Suppressor macrophage treated with lipopolysaccharide for 4 hours (primary cell): ENCODE measurements at places on chromosomes 5 and 9.

DNA sequence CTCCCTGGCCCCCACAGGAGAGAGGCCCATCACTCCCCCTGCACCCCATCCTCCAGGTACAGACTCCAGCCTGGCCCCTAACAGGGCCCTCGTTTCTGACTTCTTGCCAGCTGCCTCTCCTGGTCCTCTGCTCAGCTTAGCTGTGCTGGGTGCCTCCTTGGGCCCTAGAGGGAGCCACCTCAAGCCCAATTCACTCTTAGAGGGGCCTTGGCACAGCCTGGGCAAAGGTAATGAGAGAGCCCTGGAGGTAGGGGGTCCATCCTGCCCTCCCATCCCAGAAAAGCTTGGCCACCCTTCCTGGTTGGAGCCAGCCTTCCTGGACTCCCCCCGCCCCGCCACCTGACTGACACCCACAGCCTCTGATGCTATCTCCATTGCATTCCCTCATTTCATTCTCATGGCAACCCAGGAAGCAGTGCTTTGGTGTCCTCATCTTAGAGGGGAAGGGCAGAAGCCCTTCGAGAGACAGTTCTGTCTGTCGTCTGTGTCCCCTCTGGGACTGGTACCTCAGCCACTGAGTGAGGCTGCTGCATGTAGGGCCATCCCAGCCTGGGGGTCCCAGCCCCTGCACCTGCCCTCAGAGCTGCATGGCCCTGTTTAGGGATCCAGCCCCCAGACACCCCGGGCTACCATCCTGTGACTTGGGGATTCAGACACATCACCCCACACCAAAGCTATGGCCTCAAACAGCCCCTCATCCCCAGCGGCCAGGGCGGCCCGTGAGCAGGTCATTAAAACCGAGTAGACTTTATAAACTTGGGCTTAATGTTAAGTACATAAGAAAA, 95.5 kb downstream of the BARX1 start:
- DNase-seq = no peak

DNA sequence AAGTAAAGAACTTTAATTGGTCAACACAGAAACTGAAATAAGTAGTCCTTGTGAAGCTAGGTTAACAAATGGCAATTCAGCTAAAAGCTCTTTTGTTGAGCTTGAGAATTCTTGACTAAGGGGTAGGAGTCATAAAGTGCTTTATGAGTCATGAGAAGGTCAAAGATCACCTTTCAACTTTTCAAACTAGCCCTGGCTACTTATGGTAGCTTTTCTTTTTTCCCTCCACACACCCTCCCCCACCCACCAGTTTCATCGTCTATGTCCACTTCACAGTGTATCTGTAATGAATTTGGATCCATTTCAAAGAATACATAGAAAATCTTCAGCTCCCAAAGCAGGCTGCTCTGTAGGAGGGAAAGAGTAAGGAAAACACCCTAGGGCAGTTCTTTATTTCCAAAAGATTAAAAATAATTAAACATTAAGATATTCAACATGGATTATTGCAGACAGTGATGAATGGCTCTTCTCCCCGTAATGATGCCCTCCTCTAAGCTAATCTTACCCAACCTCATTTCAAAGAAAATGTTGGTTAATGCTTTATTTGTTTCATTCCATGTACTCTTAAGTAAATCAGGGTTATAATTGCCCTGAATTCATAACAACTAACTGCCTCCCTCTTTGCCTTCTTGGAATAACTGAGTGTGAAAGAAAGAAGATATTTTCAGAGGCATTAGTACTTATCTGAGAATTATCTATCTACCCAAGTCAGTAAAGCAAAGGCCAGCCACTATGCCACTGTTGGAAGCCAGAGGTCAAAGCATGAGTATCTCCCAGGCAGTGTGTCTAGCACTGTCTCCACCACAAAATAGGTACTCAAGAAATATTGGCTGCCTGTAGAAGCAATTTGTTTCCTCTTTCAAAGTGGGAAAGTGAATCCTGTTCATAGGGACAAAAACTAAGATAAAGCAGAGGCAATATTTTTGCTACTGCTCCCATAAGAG, 290.6 kb downstream of the PIK3R1 start:
- DNase-seq = no peak

DNA sequence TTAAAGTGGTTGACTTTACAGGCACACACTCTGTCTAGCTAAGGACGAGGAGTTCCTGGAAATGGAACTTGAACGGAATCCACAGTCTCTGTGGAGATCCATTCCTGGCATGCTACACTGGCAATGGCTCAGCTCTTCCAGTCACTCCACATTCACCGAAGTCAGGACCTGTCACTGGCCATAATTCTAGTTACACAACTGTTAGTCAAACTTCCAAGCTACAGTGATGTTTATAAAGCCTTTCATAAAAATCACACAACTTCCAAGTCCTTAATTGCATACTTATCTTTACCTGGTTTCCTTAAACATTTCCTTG, 15.7 kb downstream of the CDC14B start:
- no peak for DNase-seq

DNA sequence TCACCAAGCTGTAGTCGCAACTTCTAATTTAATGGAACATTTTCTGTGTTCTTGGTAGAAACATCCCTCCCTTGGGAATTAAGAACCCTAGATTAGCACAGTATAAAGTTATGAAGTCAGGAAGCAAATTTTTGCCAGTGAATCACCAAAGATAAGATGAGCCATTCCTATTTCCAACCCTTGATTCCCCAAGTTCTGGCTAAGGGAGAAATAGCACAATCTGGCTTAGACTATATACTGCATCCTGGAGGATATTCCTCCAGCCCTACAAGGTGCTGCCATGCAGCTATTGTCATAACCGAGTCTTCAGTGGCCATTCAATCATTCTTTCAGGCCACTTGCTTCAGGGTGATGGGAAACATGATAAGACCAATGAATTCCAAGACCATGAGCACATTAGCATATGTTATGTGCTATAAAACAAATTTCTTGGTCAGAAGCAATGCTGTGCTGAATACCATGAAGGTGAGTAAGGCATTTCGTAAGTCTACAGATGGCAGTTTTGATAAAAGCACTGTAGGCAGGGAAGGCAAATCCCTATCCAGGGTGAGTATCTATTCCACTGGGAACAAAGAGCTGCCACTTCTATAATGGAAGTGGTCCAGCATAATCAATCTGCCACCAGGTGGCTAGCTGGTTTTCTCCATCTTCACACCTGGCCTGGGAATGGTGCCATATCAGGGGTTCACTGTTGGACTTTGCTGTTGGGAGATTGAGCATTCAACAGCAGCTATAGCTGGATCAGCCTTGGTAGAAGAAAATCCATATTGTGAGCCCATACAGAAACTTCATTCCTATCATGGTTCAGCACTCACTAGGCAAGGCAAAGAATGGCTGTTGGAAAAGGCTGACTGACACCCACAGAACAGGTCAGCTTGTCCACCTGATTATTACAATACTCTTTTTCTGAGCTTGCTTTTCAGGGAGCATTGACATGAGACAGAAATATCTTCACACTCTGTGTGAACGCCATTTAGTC, 19.6 kb upstream of the ARL15 start:
- DNase-seq = no peak

DNA sequence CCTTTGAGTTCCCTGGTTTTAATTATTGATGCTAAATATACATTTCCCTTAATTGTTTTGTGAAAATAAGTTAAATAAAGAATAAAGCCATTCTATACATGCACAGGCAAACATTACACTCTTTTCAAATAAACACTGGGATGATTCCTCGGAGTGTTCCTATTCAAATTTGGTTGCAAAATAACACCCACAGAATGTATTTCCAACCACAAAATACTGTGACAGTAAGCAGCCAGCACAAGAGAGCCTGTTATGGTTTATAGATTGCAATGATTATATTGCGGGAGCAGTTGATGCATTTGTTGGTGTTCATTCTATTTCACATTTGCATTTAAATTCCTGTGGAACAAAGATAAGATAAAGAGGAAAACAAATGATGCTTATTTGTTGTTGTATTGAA, 632.6 kb upstream of the WWC1 start:
- no peak for DNase-seq

DNA sequence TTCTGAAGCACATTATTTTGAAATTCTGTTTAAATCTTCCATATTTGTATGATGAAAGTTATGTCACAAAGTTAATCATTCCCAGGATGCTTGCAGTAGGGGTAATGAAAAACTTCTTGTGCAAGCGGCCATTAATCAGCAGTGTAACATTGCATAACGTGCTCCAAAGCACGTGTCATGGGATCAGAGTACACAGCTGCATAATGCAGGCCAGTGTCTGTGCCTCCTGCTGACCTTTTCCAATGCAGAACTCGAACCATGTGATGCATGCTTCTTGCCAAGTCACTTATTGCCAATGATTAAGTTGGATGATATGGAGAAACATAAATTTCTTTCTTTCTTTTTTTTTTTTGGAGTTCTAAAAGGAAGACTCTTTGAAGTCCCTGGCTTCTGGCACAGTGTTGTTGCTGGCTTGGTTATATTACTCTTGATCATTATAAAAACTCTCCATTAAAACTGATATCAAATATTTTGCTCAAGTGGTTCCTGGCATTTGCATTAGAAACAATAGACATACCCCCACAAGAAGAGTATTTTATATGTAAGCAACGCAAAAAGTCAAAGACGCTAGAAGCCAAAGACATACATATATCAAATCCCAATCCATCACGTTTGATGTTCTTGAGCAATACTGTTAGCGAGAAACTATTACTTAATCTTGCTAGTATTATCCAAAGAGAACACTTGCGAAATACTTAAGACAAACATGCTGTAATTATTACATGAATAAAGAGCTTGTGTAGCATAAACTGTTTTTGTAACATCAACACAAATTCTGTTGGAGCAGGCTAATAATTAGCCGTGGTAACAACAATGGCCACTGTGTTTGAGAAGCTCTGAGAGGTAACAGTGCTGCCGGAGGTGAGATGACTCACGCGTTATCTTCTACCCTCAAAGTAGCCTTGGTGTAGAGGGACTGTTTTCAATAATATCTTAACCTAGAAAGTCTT, 164.2 kb downstream of the AUH start:
- peak; percentile 98 for DNase-seq

DNA sequence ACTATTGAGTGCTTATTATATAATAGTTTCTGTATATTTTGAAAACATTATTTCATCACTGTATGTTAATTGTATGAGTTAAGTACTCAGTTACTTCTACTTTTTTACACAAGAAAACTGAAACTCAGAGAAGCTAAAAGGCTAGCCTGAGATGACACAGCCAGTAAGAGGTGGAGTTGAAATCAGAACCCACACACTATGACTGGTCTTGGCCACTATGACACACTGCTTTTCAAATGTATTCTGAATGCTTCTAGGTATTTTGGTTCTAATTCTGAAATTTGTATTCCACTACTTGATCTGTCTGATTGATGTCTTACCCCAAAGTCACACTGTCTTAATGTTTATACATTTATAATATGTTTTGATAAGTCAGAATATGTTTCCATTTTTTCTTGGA, 181.8 kb downstream of the ZDHHC21 start:
- peak; percentile 14 for DNase-seq

DNA sequence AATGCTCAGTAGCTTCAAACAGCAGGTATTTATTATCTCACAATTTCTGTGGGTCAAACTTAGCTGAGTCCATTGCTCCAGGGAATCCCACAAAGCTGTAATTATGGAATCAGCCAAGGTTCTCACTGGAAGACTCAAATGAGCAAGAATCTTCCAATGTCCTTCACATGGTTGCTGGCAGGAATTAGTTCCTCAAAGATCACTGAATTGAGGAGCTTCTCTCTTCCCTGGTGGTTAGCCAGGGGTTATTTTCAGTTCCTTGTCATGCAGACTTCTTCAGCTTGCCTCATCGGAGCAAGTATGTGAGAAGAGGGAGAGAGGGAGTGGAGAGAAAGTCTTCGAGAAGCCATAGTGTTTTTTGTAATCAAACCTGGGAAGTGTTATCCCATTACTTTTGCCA, 2331.9 kb downstream of the MAT2B start:
- no peak for DNase-seq

- DNase-seq = peak; percentile 6
Measured at GRCh38 chr9:504921-505740, 290.5 kb downstream of the DOCK8 start.

GRCh38 chr9:136658849-136659535, 3.7 kb upstream of the EGFL7 start:
- DNase-seq = no peak

DNA sequence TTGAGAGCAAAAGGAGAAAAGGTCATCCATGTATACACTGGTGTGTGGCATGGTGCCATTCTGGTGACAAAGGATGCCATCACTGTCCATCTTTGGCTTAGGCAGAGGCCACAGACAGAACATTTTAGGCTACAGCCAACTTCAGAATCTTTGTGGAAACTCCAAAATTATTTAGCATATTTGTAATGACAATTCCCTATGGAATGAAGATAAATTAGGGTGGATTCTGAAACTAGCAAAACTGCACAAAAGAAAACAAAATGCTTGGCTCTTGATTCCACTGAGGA, 92.5 kb downstream of the FBXW11 start:
- DNase-seq = no peak

DNA sequence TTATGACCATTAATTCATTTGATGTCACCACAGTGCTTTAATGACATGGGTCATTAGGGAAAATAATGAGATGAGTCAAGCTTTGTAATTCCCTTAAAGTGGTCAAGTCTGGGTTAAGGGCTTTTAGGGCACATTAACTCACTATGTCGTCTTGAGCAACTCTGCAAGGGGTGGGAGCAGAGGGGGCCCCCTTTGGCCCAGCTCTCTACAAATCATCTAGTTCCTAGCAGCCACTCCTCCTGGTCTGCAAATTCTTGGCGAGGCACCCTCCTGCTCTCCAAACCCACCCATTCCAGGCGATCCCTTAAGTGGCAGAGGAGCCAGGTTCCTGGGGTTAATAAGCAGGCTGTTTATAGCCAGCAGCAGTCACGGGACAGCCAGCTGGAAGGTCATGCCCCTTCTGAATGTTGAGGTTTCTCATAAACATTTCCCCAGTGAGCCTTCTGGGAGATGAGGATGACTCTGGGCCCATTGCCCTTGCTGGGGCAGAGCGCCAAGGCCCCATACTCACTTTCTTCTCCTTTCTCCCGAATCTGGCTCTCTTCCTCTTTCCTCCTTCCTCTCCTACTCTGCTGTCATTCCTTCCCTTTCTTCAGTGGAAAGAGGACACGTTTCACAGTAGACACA, 14.3 kb upstream of the GPX3 start:
- DNase-seq = peak; percentile 65

DNA sequence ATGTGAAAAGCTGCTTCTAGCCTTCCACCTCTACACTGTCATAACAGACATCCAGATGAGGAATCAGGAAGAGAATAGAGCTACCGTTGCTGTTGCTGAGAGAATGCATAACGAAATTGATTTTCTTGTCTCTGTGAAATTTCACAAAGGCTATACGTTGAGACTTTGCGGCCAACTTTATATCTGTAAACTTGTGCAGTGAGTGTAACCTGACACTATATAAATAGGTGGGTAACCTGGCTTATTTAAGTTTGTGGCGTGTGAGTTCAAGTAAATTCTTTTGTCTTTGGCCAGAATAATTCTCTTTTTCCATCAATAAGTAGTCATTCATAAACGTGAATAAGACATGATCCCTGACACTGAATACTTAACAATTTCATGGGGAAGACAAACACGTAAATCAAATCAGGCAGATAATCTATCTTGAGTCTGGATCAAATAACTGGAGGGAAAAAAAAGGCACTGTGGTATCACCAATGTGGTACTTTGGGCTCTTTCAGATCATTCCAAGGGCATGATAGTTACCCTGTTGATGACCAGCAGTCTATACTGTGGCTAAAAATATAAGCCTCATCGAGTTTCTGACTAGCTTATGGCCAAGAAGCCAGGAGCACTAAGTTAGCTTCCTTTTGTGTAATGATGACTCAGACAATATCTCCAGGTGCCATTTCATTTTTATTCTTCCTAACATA, 98.2 kb upstream of the RASA1 start:
- no peak for DNase-seq
